Activated CD4-positive, alpha-beta T cell treated with anti-CD3 and anti-CD28 coated beads, Interleukin-2, amount 50 U/mL, for 1 hour (primary cell): ENCODE measurements at places on chromosomes 3 and 15.

DNA sequence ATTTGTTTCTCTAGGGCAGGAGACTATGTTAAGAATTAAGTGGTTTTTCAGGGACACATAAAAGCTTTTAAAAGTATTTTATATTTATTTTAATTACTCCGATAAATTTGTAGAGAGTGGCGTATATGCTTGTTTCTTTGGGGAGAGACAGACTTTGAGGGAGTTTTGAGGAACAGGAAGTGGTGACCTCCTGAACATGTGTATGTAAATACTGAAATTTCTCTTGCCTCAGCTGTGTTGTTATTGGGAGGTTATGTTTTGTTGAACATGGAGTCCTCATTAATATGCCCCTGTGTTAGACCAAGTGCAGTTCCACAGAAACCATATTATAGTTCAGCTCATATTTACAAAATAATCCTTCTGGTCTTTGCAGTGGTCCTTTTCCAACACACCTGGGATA, 41.8 kb upstream of the UTS2B start:
- DNase-seq, result no peak

DNA sequence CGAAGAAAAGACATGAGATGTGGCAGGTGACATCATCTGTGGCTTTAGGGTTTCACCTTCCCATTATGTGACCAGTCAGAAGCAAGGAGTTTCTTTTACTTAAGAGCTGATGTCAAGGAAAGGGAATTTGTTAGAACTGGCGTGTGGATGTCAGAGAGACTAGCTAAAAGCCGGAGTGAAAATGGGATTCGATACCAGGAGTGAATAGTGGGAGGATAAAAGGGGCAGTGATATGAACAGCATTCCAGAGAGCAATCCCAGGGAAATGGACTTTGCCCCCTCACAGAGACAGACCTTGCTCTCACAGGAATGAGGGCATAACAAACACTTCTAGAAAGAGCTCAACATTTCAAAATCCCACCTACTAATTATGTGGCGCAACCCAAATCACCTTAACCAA, 5.9 kb upstream of the FMN1 start:
- no peak for DNase-seq

GRCh38 chr3:46908294-46908985, 30.9 kb downstream of the PTH1R start:
- DNase-seq, result no peak

- no peak for DNase-seq
These were observed 14.9 kb upstream of the ZXDC start for GRCh38 chr3:126490619-126491018.

DNA sequence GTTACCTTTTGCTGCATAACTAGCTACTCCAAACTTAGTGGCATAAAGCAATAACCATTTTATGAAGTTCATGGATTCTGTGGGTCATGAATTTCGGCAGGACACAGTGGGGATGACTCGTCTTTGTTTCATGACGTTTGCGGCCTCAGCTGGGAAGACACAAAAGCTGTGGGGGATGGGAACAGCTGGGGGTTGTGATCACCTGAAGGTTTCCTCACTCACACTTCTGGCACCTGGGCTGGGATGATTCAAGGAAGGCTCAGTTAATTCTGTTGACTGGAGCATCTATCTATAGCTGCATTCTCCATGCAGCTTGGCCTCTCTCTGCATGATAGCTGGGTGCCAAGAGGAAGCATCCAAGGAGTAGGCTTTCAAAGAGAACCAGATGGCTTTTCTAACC, 332.8 kb downstream of the ULK4 start:
- DNase-seq, result no peak

DNA sequence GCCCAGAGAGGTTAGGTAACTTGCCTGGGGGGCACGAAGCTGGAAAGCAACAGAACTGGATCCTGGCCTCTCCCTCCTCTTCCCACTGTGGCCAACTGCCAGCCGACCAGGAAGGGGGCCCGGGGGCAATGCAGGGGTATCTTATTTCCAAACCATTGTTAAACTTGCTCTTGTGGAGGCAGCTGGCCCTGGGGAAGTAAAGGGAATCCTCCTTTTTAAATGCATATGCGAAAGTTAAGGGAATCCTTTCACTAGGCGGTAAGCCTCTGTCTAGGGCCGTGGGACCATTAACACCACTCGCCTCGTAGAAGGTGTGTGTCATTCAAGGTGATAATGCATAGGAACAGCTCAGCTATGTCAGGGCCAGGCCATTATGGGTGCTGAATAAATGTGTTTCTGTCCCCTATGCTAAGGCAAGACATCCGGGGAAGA, 68.6 kb downstream of the ST6GAL1 start:
- no peak for DNase-seq

- DNase-seq, result no peak
These were observed 194.5 kb downstream of the MEX3B start for GRCh38 chr15:81851325-81851724.

DNA sequence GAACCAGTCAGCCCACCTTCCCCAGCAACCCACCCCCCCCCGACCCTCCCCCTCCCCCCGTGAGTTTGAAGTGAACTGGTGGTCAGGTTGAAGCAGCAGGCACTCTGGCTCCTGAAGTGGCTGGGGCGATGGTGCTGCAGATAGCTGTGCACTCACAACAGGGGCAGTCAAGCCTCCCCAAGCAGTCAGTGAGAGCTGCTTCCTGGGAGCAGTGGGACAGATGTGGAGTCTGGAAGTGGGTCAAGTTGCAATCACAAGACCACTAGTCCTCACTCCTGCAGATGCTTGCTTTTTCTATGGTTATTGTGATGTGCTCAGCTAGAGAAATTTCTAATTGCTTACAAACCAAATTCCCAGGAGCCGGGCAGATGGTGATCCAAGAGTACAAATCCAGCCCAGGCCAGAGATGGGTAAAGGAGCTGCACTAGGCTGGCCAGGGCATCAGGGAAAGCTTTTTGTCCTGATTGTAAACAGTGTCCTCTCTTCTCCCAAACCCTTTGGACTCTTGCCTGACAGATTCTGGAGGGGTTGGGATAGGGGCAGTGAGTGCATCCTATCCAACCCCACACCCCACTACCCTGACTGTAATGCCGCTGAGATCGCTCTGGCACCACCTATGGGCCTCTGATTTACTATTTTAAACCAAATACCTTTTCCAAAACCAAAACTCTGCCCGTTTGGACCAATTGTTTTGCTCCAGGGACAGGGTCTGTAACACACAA, 9.8 kb upstream of the CLPX start:
- no peak for DNase-seq

DNA sequence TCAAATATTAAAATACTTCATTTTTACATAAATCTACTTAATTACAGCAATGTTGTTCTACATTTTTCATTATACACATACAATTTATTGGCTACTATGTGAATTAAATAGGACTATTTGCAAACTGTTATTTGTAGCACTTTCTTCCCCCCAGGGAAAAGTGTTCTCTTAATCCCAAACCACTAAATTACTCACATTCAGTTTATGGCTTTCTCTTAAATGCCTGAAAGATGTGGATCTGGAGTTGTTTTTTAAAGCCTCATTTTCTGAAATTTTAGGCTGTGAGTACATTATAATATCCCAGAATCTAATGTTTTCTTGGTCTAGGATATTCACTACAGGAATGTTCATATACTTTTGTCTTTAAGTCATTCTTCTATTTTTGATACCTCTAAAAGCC, 32.7 kb downstream of the PRTG start:
- no peak for DNase-seq

- DNase-seq, result no peak
These were observed 15.5 kb upstream of the BCHE start for GRCh38 chr3:165852711-165853110.

DNA sequence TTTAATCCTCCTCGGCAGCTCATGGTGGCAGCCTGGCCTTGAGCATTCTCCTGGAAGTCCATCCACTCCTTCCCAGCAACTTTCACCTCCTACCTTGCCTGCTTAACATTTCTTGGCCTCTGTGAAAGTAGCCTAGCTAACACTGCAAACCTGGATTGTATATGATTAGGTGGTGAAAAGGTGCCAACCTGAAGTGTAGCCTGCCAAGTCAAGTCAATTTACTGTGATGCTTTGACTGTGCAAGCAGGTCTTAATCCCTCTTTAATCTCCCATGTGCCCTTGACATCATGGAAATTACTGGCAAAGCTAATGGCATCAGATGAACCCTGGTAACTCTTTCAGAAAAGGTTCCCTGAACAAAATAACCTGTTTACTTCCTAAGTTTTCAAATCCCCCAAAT, 169.7 kb upstream of the NR2F2 start:
- DNase-seq, result no peak

DNA sequence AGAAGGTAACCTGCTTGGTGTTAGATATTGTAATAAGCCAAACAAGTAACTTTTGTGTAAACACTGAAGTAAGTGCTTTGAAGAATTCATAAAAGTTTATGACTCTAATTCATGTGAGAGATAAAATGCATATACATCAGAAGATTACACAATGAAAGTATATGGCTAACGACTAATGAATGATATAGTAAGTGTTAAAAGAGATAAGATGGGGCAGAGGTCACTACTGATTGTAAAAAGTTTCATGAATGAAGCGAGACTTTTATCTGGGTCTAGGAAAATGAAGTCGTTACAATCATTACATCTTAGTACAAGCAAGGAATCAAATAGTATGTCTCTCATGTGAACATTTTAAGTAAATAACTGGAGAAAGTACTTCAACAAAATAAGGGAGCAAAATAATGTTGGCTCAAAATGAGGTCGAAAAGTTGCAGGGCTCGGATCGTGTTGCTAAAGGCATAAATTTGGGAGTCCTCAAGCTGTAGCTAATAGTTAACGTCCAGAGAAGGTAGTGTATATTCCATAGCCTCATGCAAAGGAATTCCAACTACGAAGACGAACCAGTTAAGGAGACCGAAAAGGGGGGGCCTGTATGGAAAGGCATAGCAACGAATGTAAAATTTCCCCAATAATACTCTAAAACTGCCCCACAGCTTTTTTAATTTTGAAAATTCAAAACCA, 984 bp upstream of the DUT start:
- no peak for DNase-seq

DNA sequence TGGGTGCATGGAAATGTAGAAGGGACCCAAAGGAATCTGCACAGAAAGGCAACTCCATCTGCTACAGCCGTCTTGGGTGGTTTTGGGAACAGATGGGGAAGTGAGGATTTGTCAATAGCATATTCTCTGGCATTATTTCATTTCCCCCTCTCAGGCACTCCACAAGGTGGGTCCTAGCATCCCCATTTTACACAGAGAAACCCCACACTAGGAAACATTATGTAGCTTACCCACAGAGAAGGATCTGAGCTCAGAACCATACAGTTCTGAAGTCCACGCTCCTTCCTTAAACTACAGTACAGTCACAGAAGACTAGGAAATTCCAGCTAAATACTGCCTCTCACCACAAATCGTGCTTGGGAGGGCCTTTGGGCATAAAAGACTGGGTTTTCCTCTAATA, 61.2 kb upstream of the CTNNB1 start:
- DNase-seq, result no peak

DNA sequence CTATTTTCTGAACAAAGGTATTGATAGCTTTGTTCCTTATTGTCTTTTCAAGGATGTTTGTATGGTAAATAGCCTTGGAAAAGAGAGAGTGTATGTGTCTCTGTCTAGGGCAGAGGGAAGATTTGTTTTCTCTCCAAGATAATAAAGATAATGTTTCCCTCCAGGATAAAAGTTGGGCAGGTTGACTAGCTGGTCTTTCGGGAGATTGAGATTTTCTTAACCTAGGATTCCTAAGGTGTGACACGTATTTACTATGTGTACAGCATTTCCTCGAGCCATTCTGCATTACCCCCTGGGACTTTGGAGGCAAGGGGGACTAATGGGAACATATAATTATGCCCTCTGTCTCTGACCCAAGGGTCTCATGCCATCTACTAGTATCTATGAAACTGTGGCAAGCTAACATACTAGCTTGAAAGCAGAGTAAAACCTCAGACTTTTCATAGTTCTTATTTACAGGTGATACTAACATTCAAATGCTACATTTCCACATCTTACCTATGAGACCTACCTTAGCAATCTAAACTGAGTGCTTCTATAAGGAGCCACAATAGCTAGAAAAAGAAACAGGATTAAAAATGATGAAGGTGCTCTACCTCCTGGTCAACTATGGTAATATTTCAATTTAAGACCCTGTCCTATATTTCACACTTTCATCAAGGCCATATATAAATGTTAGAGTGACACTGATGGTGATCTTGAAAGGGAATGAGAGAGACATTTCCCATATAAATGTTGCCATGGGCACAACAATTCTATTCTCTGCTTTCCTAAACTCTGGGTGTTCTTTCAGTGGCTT, 252.9 kb upstream of the CBLB start:
- no peak for DNase-seq

DNA sequence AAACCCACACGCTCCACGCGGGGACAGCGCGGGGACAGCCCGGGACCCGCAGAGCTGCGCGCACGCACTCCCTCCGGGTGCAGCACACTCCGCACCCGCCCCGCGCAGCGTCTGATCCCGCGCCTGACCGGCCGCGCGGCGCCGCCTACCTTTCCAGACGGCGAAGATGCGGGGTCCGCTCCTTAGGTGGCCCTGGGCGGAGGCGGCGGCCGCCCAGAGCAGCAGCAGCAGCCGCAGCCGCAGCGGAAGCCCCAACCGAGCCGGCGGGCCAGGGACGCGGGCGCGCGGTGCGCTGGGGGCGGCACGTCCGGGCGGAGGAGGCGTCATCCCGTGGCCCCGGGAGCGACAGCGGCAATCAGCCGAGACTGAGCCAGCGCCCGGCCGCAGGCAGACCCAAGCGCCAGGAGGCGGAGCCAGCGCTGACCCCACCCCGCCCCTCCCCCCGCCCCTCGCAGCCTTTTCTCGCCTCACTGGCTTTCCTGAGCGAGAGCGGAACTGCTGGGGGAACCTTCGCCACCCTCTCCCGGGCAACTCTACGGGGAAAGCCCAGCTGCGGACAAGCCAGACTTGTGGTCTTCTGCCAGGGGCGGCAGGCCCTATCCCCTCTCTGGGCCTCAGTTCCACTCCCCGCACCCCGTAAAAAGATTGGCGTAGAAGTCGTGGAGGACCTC, at the start of gene SEMA7A:
TSS of gene SEMA7A (minus strand) at position 367 of the 671 bp plus-strand sequence. CDS start at position 327, 40 bp downstream.
- DNase-seq, result peak; percentile 58

DNA sequence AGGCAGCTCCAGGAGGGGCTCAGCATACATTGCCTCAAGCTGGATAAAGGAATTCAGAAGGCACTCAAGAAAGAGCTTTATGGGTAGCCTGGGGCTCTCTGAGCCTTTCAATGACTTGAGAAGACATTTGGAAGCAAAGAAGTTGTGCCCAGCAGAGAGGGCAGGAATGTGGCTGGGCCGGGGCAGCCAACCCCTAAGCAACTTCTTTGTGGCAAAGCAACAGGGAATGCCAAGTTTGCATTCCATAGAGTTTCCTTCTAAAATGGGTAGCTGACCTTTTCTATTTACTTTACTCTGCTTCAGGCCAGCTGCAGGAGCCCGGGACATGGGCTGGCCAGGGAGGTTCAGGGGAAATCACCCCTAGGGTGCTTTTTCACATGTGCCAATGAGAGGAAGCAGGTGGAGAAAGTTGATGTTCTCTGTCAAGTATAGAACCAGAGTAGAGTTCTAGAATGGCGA, 45.6 kb downstream of the CCDC12 start:
- no peak for DNase-seq
